ENCODE measurements at places on chromosomes 11 and 22.

DNA sequence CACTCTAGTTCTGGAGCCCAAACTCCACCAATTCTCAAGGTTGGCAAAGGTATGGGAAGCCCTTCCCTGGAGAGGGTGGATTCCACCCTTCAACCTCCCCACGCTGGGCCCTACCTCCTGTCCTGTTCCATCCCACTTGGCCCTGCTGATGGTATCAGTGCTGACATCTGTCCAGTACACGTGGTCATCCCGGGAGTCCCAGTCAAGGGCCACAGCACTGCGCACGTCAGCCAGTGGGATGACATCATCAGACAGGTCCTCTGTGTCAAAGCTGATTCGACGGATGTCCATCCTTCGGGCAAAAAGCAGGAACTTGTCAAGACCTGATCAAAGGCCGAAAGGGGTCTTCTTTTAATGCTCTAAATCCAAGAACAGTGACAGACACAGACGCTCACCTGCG is 32.1 kb downstream of the LRP4 start:
- DNase-seq, result no peak

DNA sequence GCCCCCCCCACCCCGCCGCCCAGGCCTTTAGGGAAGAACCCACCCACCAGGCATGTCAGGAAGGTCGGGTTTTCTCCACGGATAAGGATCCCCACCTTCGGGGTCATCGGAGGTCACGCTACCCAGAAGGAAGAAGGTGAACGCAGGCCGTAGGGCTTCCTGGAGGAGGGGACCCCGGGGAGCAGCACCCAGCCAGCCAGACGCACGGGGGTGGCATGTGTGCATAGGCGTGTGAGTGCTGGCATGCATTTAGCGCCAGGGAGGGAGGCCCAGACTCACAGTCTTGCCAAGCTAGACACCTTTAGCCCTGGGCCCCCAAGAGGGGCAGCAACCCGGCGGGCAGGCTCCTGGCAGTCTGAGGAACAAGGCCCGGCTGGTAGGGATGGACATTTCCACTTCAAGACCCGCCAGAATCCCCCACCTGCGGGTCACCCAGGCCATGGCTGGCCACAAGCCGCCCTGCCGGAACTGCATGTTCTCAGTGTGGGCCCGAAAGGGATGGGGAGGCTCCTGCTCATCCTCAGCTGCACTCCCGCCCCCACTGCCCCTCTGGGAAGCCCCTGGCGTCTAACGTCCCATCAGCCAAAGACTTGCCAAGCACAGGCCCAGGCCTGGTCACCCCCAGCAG is 16.7 kb upstream of the PIM3 start:
- DNase-seq, result no peak

GRCh38 chr11:2690596-2691354 is 9.0 kb downstream of the KCNQ1OT1 start:
- no peak for DNase-seq

- DNase-seq, result peak; percentile 34
These were observed 627 bp downstream of the ASCL2 start for GRCh38 chr11:2269601-2270321.

GRCh38 chr11:128593281-128593680 is 5.9 kb upstream of the ETS1 start:
- DNase-seq, result no peak

GRCh38 chr22:48489551-48490499 is 1337.8 kb downstream of the BRD1 start:
- DNase-seq, result no peak

GRCh38 chr11:116422956-116423600 is 349.7 kb downstream of the BUD13 start:
- no peak for DNase-seq

GRCh38 chr11:43908191-43908590 is 27.6 kb downstream of the ALKBH3 start:
- no peak for DNase-seq

DNA sequence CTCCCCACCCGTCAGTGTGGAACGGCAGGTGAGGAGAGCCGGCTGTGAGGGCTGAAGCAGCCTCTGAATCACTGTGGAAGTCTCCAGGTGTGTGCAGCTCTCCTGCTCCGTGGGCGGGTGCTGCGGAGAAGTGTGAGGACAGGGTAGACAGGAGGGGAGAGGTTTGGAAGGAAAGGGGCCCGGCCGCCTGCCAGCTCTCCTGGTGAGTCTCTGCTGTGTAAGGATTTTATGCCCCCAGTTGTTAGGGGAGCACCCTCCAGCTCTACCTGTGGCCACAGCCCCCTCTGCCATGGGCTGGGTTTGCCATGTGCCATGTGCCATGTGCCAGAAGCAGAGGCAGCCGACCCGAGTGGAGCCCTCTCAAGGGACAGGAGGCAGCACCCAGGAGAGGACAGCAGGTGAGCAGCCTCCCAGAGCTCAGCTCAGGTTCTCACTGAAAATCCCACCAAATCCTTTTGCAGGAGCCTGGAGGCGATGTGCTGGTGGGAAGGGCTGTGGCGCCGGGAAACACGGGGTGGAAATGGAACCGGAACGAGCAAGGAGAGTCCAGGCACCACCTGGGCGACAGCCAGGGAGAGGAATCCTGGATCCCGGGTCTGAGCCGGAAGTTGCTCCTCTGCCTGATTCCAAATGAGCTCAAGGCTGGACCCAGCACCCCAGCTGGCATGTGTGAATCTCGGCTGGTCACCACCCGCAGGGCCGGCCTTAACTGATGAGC is 804.4 kb downstream of the BRD1 start:
- DNase-seq, result no peak
